ENCODE measurements at places on chromosomes 16 and 17. TPM values are rescaled to one million over a fixed set of nuclear protein-coding genes. Genes with fewer than 3 reads are reported as not detected.
A peak's percentile ranks its signal among the peaks of the same experiment; 100 is the strongest.

DNA sequence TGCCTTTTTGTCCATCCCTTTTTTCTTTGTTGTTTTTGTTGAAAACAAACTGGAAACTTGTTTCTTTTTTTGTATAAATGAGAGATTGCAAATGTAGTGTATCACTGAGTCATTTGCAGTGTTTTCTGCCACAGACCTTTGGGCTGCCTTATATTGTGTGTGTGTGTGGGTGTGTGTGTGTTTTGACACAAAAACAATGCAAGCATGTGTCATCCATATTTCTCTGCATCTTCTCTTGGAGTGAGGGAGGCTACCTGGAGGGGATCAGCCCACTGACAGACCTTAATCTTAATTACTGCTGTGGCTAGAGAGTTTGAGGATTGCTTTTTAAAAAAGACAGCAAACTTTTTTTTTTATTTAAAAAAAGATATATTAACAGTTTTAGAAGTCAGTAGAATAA is 4.9 kb downstream of the SOX9 start:
- peak; percentile 55 for DNase-seq

- DNase-seq = no peak
Measured at GRCh38 chr17:73684183-73684582, 39.9 kb upstream of the SDK2 start.

GRCh38 chr16:19503461-19504075 is 18.3 kb downstream of the GDE1 start:
- DNase-seq = no peak

DNA sequence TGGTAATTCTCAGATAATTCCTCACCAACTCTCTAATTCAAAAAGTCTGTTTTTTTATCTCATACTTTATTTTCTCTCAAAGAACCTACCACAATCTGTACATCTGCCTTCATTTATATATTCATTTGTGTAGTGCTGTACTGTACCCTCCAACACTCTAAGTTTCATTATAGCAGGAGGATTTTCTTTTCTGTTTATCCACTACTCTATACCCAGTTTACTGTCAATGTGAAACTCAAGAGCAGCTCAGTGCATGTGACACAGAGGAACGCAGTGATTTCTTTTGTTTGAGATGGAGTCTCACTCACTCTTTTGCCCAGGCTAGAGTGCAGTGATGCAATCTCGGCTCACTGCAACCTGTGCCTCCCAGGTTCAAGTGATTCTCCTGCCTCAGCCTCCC is 117.8 kb downstream of the ADAMTS18 start:
- no peak for DNase-seq

GRCh38 chr17:28043296-28043695 is 819 bp downstream of the NLK start:
- DNase-seq = no peak

GRCh38 chr17:58005031-58005727 is 1.9 kb downstream of the SRSF1 start:
- DNase-seq = peak; percentile 19

DNA sequence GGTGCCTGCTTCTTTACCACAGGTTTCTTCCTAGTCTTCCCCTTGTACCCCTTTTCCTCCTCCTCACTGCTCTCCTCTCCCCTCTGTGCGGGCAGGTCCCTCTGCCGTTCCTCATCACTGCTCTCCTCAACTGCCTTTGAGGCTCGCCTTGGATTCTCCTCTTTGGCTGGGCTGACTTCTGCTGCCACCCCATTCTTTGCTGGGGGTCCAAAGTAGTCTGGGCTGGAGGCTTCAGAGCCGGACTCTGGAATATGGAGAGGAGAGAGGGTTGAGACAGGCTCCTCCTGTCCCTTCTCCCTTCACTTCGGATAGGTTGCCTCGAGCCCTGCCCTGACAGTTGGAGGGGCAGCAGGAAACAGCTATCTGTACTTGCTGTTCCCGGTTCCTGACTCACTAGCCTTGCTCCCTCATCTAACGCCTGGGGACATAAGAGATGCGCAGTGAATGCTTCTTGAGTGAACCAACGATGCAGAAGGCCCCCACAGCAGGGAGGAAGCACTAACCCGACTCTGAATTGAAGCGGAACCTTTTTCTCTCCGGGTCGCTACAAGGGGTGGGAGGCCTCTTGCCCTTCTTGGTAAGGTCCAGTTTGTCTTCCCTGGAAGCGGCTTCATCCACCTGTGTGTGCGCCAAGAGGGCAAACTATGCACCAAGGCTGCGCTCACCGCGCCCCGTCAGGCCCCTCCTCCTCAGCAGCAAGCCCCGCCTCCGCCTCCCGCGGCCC is 655 bp downstream of the HIRIP3 start:
- peak; percentile 87 for DNase-seq

DNA sequence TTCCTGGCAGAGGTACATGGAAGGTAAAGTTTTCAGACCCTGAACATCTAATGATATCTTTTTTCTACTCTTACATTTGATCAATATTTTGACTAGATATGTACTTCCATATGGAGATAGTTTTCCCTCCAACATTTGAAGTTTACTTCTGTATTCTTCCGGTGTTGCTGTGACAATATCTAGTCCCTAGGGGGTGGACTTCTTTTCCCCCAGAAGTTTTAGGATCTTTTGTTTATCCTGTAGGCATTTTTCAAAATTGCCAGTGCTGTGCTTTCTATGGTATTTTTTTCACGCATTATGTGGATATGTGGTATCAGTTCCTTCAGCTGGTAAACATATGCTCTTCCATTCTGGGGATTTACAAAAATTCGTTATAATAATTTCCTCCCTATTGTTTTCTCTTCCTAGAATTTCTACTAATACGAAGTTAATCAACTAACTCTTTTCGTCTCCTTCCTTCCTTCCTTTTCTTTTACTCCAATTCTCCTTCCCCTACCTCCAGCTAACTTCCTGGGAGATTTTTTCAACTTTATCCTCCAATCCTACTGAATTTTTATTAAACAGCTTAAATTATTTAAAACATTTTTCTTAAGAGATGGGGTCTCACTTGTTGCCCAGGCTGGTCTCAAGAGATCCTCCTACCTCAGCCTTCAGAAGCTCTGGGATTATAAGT is 26.1 kb upstream of the ZNHIT3 start:
- DNase-seq = no peak

DNA sequence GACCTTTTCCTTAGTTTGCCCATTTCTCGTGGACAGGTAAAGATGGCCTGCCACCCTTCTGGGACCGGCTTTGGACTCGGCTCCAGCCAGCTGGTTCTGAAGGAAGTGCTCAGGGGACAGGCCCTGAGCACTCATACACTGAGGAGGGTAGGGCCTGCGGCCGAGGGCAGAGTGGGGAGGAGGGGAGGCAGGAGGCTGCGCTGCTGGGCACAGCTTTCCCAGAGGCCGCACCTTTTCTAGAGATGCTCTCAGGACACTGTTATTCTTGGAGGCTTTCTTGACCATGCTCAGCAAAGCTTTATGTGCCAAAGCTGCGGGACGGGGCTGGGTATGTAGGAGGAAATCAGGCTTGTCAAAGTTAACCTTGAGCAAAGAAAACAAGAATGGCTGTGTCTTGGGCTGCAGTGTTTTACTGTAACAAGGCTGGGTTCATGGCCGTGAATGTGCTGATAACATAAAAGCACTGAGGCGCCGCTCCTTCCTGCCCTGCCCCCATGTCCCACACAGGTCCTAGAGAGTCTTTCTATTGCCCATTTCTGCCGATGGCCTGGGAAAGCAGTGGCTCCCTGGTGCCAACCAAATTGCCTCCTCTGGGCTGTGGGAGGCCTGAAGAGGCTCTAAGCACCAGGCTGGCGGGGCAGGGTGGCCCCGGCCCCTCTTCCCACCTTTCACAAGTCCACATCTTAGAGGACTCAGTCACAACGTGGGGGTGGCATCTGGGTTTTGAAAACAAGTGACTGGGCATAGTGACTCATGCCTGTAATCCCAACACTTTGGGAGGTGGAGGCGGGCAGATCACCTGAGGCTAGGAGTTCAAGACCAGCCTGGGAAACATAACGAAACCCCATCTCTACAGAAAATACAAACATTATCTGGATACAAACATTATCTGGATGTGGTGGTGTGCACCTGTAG is 22.3 kb upstream of the TIMP2 start:
- DNase-seq = no peak

DNA sequence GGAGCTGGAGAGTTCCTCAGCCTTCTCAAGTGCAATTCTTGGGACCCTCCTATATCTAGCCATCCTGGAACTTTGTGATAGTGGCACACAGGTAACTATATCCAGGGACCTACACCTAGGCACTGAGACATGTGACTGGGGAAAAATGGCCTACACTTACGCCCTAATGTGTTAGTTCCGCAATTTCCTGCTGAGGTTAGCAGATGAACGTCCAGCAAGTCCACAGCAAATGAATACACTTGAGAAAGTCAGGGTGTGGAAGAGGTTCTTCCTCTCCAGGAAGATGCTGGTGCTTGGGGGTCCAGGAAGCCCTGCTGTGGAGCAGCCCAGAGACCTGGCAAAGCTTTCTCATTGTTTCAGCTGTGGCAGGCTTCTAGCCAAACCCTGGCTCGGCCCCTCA is 20.8 kb downstream of the PIK3R5 start:
- no peak for DNase-seq

GRCh38 chr17:78125138-78125913 is 3.2 kb downstream of the TMC6 start:
- DNase-seq = no peak

DNA sequence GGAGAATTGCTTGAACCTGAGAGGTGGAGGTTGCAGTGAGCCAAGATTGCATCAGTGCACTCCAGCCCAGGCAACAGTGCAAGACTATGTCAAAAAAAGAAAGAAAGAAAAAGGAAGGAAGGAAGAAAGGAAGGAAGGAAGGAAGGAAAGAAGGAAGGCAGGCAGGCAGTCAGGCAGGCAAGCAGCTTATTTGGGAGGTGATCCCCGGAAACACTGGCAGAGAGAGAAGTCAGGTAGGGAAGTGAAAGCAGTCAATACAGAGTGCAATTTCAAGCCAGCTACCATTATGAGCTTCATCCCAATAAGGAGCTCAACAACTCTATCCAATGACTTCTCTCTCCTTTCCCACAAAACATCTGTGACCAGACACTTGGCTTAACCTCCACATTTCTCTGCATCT is 83.0 kb upstream of the TBC1D3K start:
- DNase-seq = no peak

DNA sequence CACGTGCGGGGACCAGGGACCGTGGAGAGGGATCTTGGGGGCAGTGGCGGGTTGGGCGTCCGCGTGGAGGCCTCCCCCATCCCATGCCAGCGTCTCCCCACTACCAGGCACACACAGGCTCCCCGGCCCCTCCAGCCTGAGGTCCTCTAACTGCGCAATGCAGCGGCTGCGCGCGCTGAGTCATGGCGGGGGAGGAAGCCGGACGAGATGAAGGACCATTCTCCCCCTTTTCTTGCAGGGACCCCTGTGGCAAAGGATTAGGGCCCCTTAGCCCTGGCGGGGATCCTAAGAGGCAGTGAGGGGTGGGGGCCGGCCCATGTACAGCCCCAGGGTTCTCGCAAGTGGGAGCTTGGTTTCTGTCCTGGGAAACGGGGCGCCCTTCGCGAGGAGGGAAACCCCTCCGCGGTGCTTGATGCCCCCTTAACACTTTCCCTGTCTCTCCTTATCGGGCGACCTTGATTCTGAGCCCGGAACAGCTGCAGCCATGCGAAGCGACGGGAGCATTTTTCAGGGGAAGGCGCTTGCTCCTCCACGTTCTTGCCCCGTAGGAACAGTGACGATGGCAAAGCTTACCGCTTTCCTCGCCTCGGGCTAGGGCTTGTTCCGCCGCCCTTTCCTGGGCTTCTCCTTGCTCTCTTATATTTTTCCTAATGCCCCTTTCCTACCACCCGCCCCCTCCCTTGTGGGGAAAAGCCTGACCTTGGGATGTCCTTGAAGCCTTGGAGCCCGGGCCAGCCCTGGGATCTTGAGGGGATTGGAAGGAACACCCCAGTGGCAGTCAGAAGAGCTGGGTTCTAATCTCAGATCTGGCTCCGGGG is 592 bp downstream of the ALDOA start:
- DNase-seq = peak; percentile 71

DNA sequence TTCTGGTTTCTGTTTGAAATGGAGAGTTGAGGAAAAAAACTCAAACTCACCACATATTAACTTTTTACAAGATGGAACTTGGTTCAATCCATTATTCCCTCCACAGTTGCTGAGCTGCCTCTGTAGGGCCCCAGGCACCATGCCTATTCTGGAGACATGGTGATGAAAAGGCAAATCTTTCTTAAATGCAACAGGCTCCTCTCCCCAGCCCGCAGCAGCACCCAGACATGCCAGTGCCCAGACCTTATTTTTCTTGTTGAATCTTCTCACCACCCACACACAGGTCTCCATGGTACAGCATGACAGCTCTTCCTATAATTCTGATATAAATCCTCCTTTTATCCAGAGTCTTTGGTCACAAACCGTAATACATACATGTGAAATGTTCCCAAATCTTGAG is 7.6 kb downstream of the CYTH1 start:
- DNase-seq = peak; percentile 48

DNA sequence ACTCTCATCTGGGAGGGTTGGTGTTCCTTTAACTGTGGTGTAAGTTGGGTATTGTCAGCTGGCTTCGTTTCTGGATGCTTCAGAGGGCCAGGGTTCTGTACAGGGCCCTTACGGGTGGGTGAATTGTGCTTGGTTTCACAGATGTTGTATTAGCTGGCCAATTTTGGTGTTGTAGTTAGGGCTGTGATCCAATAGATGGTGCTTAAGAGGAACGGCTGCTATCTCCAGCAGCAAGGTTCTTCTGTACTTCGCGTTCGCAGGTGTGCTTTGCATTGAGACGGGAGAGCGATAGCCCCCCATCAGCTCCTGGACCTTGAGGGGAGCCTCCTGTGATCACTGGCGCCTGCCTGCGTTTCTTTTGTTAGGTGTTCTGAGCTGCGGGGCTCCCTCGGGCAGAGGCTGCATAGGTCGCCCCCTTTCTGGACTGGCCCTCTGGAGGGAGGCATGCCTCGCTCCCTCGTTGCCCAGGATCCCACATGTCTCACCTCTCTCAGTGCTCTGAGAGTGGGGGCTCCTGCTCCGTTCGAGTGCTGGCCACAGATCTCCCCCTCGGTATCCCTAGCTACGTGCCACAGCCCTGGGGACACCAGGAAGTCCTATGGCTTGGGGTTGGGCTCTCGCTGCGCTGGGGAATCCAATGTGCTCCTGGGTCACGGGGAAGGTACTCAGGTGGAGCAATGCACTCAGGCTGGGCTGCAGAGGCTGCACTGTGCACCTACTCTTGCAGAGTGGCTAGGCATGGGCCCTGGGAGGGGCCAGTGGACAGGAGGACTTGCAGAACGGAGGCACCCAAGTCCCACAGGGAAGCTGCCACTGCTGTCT is 837 bp upstream of the PRDM7 start:
- DNase-seq = no peak

Gene ABCA3
- 0.85 TPM for total RNA-seq

Gene ZFHX3
- 11.3 TPM for total RNA-seq

Gene DOC2B
- total RNA-seq = not detected

Gene TELO2
- total RNA-seq = 12.7 TPM

Gene XAF1
- 0.43 TPM for total RNA-seq

Gene DCTPP1
- total RNA-seq = 72.8 TPM
